ENCODE measurements at places on chromosomes 5 and 9.
A peak's percentile ranks its signal among the peaks of the same experiment; 100 is the strongest.

DNA sequence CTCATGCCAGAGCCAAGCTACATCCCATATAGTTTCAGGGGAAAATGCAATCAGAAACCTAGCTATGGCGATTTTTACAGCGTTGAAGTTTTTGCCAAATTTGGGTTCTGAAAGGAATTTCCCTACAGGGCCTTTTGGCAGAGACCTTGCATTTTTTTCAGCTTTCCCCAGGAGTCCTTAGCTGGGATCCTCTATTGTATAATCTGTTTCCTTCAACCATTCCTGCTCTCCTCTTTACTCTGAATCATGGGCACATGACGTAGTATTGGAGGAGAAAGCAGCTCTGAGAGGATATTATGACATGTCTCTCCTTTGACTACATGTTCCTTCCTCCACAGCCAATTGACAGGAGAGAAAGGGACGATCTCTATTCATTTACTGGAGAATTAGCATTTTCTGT, 118.5 kb upstream of the ERCC6L2 start:
- peak; percentile 77 for DNase-seq

- no peak for DNase-seq
These were observed 212.2 kb downstream of the FSTL4 start for GRCh38 chr5:133400120-133400519.

DNA sequence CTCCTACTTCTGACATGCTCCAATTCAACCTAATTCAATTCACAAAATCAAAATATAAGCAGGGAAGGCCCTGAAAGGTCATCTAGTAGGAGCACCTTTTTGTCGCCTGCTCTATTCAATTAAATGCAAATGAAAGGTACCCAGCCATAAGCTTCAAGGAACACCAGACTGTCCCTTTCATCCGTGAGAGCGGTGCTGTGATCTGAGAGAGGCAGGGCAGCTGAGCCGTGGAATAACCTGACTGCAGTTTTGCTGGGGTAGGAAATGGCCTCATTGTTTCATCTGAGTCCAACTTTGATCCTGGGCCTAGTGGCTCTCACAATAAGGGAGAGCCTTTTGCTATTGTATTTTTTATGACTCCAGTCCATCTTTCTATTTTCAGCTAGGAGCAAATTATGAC, 39.8 kb upstream of the GLRA1 start:
- DNase-seq: no peak

GRCh38 chr5:175491223-175491622, 12.9 kb downstream of the SFXN1 start:
- DNase-seq: no peak

GRCh38 chr9:73152953-73153352, 1.3 kb downstream of the ANXA1 start:
- DNase-seq: peak; percentile 29

- no peak for DNase-seq
These were observed 161.8 kb downstream of the MED10 start for GRCh38 chr5:6216471-6217075.

DNA sequence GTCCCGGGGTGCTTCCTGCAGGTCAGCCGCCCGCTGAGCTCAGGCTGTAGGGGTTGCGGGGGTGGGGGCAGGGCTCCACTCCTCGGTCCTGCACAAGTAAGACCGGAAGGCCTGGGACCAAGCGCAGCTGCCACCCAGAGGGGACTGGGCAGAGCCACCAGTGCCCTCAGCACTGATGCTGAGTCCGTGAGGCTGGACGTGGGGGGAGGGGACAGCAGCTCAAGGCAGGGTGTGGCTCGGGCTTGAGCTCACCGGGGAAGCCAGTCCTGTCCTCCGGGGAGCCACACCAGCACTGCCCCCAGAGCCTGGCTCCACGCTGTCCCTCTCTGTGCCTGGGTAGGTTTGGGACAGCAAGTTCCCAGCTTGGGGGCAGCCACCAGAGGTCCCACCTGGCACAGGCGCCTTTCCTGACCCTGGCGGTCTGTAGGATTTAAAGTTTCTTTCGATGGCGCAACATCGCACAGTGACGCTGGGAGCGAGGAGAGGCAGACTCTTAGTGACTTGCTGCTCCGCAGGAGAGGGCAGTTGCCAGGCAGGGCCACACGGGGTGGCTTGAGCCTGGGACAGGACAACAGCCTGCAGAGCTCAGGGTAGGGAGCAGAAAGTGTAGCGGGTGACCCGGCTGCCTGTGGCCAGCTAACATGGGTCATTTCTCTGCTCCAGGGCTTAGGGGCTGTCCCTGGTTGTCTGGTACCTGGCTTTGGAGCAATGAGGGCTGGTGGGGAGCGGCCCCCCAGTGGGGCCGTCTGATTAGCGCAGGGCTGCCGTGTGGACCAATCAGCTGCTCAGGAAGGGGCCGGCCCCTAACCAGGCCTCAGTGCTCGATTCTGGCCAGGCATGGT, 5.7 kb downstream of the LCN1 start:
- DNase-seq: no peak

DNA sequence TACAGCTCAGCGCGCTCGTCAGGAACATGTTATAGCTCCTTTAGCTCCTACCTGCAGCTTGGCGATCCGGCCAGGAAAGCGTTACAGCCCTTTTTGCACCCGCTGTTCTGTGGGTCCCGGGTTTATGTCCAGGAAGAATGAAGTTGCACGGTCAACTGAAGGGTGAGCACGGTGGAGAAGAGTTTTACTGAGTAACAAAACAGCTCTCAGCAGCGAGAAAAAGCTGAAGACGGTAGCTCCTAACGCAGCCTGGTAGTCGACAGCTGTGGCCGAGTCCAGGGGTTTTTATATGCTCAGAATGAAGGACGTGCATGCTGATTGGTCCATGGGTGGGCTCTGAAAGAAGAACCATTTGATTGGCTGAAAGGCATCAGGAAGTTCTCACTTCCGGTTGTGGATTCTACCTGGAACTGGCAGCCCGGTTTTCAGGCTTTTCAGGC, 1830.1 kb upstream of the NUDT12 start:
- DNase-seq: no peak

GRCh38 chr5:160867976-160868375, 16.0 kb upstream of the ATP10B start:
- DNase-seq: no peak

GRCh38 chr5:42302186-42302585, 121.1 kb upstream of the GHR start:
- DNase-seq: no peak

- DNase-seq: no peak
These were observed 60.3 kb downstream of the UBAP2 start for GRCh38 chr9:33988219-33988890.

GRCh38 chr9:108264093-108264492, 591.7 kb downstream of the ACTL7B start:
- DNase-seq: no peak

DNA sequence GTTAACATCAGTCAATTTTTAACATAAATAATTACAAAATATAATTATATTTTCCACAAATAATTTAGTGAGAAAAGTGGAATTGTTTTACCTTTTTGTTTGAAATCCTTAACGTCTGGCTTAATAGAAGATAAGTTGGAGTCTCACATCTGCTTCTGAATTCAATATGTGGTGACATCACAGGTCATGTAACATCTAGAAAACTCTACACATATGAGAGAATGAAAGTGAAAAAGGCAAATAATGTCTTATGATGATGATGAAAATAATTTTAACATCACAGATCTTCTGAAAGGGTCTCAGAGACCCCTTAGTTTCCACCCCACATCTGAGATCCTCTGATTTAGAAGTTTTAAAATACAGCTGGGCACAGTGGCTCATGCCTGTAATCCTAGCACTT, 81.5 kb downstream of the PRKACG start:
- DNase-seq: no peak

DNA sequence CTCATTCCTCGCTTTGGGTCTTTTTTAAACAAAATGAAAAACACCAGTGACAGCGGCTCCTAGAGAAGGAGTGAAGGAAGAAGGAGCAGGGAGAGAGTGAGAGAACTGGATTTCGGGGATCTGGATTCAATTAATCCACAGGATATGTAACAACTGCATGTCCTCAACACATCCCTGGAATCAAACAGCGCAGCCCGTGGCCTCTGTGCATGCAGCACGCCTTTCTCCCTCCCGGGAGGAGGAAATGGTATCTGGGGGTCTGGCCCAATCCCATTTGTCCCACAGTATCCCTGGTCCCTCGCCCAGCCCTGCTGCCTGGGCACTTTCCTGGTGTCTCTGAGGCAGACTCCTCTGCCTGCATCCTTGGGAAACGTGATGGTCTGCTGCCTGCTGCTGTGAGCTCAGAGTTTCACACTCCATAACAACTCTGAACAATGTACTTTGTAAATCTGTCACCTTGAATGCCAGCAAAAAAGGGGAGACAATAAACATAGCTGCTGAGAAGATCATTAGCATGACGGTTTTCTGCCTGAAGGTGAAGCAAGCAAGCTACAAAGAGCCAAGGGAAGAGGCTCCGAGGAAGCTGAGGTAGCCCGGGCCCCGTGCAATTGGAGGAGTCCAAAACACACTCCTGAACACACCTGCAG, 56.1 kb downstream of the PTCH1 start:
- DNase-seq: peak; percentile 45

DNA sequence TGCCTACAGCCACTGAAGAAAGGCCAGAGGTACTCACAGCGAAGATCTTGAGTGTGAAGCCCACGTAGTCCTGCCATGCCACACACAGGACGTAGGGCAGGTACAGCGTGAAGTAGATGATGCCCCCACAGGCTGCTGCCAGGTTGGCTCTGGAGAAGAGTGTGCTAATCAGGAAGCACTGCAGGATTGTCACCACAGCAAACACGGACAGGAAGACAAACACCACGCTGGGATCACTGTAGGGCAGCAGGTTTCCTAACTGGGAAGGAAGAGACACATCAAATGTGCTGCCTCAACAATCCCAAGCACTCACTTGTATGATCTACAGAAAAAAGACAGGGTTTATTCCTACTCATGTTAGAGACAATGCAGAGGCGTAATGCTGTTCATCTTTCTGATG, 63.0 kb downstream of the NIPSNAP3B start:
- DNase-seq: no peak
